ENCODE measurements at places on chromosomes 7 and 10. TPM values are rescaled to one million over a fixed set of nuclear protein-coding genes. Genes with fewer than 3 reads are reported as not detected.

Gene PALD1
- 2.6 TPM for total RNA-seq

Gene TEX47
- total RNA-seq, result not detected

- no peak overlapping the region for H3K4me3 ChIP-seq
- peaks cover 9% of the 10 kb centered on the region for H3K4me1 ChIP-seq
- no peaks in the 10 kb centered on the region for H3K27me3 ChIP-seq
- no peak for DNase-seq
Observed at GRCh38 chr7:129368389-129368986, 65.7 kb upstream of the STRIP2 start.

DNA sequence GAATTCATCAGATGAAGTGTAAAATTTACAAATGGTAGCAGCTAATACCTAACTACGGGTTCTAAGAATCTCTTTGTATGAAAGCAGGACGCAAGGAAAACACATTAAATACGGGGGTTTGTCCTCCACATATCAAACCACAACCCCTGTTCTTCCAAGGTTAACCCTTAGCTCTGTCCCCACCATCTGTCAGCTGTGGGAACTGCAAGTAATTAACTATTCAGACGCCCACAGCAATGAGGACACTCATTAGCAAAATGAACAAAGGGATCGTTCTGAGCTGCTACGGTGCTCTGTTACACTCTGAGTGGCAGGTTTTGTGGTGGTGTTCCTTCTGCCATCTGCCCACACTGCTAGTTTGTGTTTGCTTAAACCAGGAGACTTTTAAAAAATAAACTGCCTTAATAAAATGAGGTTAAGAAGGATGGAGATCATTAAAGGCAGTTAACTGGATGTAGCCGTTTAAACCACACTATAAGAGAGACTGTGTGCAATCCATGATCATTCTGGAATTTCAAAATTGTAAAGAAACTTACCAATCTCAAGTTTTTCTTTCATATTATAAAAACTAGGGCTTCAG, 51.4 kb downstream of the C10orf67 start:
- H3K27me3 ChIP-seq, result no peaks in the 10 kb centered on the region
- H3K36me3 ChIP-seq, result no peaks in the 10 kb centered on the region
- H3K4me3 ChIP-seq, result no peak overlapping the region
- no peak overlapping the region for H3K27ac ChIP-seq

All from esophagus squamous epithelium (tissue), 5 donors.